ENCODE measurements at places on chromosomes 11 and 22. TPM values are rescaled to one million over a fixed set of nuclear protein-coding genes. Genes with fewer than 3 reads are reported as not detected.

The IL17REL gene
- 0.04 TPM for total RNA-seq

The MRPL23 gene
- 159 TPM for total RNA-seq

The DEFB131B gene
- not detected for total RNA-seq

The PACSIN3 gene
- total RNA-seq: 23.2 TPM

The OR52A5 gene
- not detected for total RNA-seq

The NNMT gene
- 332 TPM for total RNA-seq

The SCGB2A2 gene
- total RNA-seq: not detected

The OR8D1 gene
- not detected for total RNA-seq

The TNNT3 gene
- total RNA-seq: not detected

The OR4C3 gene
- total RNA-seq: not detected

All from A549 treated with Mapracorat at 1 μM for 4 hours (cell line).